ENCODE measurements at places on chromosomes 6 and 20.

DNA sequence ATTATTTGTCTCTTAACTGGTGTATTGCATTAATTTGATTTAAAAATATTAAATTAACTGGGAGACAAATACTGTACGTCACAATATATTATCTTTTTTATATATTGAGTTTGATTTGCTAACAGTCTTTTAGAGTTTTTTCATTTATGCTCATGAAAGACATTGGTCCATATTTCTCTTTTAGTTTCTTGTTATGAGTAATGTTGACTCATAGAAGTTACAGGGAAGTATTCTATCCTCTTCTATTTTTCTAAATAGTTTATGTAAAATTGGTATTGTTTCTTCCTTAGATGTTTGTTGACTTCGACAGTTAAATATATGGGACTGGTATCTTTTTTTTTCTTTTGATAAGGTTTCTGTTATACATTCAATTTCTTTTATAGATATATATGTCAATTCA, 1115.6 kb upstream of the CITED2 start:
- DNase-seq, result no peak
- H3K4me1 ChIP-seq, result no peaks in the 10 kb centered on the region
- H3K36me3 ChIP-seq, result no peaks in the 10 kb centered on the region
- no peak overlapping the region for H3K4me3 ChIP-seq

GRCh38 chr6:163712566-163712961, 298.0 kb downstream of the QKI start:
- H3K4me3 ChIP-seq, result no peak overlapping the region
- no peaks in the 10 kb centered on the region for H3K27me3 ChIP-seq
- peak overlapping the region; percentile 36 for H3K27ac ChIP-seq
- no peak for DNase-seq
- no peaks in the 10 kb centered on the region for H3K36me3 ChIP-seq

DNA sequence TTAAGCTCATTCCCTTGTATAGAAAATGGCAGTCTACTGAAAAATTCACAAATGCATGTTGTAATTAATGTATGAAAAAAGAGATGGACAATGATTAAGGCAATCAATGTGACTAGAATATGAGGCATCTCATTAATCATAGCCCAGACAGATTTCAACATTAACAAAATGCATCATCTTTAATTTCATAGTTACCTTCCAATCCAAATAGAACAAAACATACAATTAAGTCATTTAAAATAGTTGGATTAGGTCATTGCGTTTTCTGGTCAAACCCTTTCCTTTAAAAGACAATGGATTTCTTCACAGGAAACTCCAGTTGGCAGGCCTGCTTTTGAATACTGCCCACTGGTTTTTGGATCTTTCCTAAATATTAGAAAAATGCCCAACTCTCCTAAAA, 203.9 kb downstream of the HAO1 start:
- no peaks in the 10 kb centered on the region for H3K27me3 ChIP-seq
- no peak overlapping the region for H3K27ac ChIP-seq
- DNase-seq, result no peak
- no peaks in the 10 kb centered on the region for H3K36me3 ChIP-seq
- H3K4me1 ChIP-seq, result no peaks in the 10 kb centered on the region
- H3K4me3 ChIP-seq, result no peak overlapping the region

DNA sequence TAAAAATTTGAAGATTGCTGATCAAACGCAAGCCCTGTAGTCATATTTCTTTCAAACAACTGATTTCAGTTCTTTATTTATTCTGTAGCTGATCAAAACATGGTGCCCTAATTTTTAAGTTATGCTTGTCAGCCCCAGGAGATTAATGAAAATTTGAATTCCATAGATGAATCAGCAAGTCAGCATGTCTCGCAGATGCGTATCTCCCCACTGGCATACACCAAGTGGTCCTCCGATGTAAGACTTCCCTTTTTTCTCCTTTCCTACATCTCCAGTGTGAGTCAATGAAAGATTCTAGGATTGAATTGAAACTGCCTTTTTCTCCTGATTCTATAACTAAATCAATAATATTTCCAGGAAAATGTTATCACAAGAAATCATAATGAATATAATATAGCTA, 539.6 kb upstream of the NOX3 start:
- no peaks in the 10 kb centered on the region for H3K4me1 ChIP-seq
- no peaks in the 10 kb centered on the region for H3K36me3 ChIP-seq
- H3K27me3 ChIP-seq, result no peaks in the 10 kb centered on the region
- no peak for DNase-seq
- no peak overlapping the region for H3K27ac ChIP-seq

GRCh38 chr6:140711019-140711613, 1336.7 kb upstream of the CITED2 start:
- H3K4me3 ChIP-seq, result no peak overlapping the region
- no peak overlapping the region for H3K27ac ChIP-seq
- no peaks in the 10 kb centered on the region for H3K36me3 ChIP-seq
- H3K4me1 ChIP-seq, result no peaks in the 10 kb centered on the region

DNA sequence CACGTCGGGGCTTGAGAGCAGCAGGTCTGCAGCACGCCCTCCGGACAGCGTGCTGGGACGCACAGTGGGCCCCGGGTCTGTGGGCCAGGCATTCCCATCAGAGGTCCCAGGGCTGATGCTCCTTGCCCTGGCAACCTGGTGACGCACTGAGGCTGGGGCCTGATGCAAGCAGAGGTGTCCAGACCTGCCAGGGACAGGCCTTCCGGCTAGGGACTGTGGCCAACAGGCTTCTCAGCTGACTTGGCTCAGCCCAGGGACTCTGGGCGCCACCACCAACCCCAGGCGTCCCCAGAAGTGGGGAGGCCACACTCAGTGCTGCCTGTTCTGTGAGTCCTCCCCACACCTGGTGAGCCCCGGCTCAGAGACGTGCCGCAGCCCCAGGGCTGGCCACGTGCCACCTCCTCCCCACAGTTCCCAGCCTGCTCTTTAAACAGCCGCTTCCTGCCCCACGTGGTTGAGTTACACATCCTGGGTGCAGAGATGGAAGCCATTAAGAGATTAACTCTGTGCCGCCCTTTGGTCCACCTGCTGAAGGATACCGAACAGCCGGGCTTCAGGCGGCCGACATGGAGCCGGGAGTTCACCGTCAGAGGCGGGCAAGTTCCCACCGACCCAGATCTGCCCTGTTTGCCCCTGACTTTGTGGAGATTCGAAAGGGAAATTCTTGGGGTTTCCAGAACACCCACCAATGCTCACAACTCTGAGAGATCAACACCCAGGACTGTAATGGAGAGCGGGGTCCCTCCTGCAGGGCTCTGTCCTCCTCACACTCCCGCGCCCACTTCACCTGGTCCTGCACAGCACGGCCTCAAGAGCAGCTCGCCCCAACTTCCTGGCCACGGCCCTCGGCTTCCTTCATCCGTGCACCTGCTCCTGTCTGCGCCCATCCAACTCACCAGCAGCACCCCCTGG, 37.6 kb upstream of the ZBP1 start:
- peak overlapping the region; percentile 16 for H3K27ac ChIP-seq
- H3K36me3 ChIP-seq, result no peaks in the 10 kb centered on the region
- H3K4me1 ChIP-seq, result peaks cover 5% of the 10 kb centered on the region

DNA sequence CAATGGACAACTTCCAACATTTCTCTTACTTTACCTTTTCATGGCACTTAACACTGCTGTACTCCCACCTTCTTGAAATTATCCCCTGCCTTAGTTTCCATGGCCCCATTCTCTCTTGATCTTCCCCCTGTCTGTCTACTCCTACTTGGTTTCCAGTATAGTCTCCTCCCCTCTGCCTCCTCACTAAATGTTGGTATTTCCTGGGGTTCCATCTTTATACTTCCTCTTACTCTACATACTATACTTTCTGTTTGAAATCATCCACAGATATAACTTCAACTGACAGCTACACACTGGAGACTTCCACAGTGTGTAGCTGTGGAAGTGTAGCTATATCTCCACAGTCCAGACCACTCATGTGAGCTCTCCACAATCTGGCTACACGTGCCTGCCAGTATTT, 13.5 kb downstream of the ZHX3 start:
- H3K4me1 ChIP-seq, result no peaks in the 10 kb centered on the region
- no peaks in the 10 kb centered on the region for H3K36me3 ChIP-seq
- no peak overlapping the region for H3K4me3 ChIP-seq
- no peaks in the 10 kb centered on the region for H3K27me3 ChIP-seq

DNA sequence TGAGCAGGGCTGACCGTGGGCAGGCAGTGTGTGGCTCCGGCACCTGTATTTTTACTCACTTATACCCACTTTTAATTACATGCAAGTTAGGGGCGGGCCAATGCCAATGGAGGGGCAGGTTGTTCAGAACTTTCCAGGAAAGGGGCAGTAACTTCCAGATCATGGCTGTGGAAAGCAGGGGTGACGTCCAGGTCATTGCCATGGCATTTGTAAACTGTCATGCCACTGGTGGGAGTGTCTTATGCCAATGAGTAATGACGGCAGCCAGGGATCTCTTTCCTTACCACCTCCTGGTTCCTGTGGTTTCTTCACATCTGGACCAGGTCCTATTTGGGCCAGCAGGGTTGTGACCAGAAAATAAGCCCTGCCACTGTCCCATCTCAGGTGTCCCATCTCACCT, 258.7 kb downstream of the THBS2 start:
- no peak overlapping the region for H3K27ac ChIP-seq
- no peaks in the 10 kb centered on the region for H3K27me3 ChIP-seq
- H3K4me3 ChIP-seq, result no peak overlapping the region
- no peaks in the 10 kb centered on the region for H3K36me3 ChIP-seq
- DNase-seq, result no peak
- H3K4me1 ChIP-seq, result no peaks in the 10 kb centered on the region

- no peak overlapping the region for H3K27ac ChIP-seq
- no peaks in the 10 kb centered on the region for H3K36me3 ChIP-seq
- H3K4me1 ChIP-seq, result peaks cover 5% of the 10 kb centered on the region
- H3K27me3 ChIP-seq, result no peaks in the 10 kb centered on the region
These were observed 36.2 kb downstream of the SNX5 start for GRCh38 chr20:17932396-17932795.

DNA sequence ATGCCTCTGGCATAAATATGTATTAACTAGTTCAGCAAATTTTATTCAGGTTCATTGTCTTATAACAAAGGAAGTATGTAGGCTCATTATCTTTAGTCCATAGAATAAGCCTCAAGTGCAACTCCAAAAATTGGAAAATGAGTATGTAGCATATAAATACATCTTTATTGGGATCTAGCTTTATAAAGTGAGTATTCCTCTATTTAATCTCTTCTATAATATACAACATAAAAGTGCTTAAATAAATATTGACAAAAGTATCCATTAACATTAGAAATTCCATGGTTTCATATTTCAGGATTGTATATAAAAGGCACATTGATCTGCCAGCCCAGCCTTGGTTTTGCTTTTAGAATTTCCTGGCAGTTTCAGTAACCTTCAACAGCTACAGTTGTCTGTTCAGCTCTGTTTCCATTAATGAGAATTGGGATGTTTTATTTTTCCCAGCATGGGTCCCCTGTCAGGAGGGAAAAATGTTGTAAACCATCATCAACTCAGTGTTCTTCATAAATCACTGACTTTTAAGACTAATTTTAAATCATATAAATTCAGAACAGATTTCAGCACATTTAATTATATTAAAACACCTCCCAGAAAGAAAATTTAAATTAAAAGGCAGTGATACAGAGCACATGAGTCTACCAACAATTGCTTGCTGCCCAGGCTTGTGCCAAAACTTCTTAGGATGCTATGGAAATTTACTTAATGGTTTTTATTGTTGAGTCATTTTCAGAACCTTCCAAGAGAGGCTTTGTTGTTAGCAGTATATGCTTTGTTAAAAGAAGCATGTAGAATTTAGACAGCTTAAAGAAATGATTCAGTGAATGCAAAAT, 119.7 kb downstream of the ADGRG6 start:
- no peaks in the 10 kb centered on the region for H3K4me1 ChIP-seq
- no peaks in the 10 kb centered on the region for H3K27me3 ChIP-seq
- DNase-seq, result no peak
- no peak overlapping the region for H3K27ac ChIP-seq

DNA sequence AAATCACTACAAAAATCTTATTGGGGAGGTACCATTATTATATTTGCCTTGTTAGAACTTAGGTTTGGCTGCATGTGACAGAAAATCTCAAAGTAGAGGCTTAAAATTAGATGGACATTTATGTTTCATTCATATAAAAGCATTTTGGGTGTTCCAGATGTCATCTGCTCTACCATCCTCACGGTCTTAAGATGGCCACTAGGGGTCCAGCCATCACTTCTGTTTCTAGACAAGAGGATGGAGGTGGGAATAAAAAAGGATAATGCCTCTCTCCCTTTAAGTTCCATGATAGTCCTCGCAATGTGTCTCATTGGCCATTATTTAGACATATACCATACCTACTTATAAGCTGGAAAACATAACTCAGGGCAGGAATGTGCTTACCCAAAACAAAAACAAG, 929.5 kb downstream of the KIF16B start:
- no peak for DNase-seq
- no peak overlapping the region for H3K4me3 ChIP-seq
- no peak overlapping the region for H3K27ac ChIP-seq
- no peaks in the 10 kb centered on the region for H3K4me1 ChIP-seq
- H3K36me3 ChIP-seq, result no peaks in the 10 kb centered on the region

DNA sequence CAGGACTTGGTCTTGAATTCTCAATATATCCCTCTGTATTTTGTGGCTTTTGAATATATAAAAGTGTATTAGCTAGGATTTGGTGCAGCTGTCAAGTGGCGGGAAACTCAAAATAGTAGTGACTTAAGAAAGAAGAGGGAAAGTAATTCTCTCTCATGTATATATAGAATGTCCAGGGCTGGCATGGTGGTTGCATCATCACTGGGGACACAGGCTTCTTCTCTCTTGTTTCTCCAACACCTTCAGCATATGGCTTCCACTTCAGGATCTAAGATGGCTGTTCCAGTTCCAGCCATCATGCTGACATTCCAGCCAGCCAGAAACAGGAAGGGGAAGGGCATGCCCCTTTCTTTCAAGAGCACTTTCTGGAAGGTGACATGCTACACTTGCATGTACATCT, 11.8 kb upstream of the GPR6 start:
- H3K4me1 ChIP-seq, result no peaks in the 10 kb centered on the region
- no peaks in the 10 kb centered on the region for H3K27me3 ChIP-seq
- H3K27ac ChIP-seq, result no peak overlapping the region
- H3K4me3 ChIP-seq, result no peak overlapping the region
- H3K36me3 ChIP-seq, result no peaks in the 10 kb centered on the region

DNA sequence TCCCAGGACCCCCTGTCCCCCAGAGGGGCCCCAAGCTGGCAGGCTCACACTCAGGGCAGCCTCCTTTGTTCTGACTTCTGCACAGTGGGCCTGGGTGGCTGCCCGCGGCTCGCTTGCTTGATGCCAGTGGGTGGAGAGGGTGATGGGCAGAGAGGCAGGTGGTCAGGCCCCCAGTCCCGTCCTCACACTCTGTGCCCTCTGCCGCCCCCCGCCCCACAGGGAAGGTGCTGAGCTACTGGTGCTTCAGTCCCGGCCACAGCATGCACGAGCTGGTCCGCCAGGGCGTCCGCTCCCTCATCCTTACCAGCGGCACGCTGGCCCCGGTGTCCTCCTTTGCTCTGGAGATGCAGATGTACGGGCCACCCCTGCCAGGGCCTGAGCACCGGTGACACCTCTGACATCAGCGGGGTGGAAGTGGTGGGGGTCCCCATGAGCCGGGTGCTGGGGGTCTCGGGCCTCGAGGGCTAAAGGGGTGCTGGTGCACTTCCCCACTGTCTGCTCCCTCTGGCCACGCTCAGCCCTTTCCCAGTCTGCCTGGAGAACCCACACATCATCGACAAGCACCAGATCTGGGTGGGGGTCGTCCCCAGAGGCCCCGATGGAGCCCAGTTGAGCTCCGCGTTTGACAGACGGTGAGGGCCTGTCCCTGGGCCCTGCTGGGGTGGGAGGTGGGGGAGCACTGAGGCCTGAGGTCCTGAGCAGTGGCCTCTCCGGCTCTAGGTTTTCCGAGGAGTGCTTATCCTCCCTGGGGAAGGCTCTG, 8.9 kb upstream of the TNFRSF6B start:
- DNase-seq, result no peak
- peak overlapping the region; percentile 79 for H3K27ac ChIP-seq
- peaks cover 19% of the 10 kb centered on the region for H3K4me1 ChIP-seq
- no peaks in the 10 kb centered on the region for H3K27me3 ChIP-seq
- H3K4me3 ChIP-seq, result no peak overlapping the region

Data from uterus (tissue), 4 donors.